AG04450 (cell line): ENCODE measurements at places on chromosomes 2 and 18.

DNA sequence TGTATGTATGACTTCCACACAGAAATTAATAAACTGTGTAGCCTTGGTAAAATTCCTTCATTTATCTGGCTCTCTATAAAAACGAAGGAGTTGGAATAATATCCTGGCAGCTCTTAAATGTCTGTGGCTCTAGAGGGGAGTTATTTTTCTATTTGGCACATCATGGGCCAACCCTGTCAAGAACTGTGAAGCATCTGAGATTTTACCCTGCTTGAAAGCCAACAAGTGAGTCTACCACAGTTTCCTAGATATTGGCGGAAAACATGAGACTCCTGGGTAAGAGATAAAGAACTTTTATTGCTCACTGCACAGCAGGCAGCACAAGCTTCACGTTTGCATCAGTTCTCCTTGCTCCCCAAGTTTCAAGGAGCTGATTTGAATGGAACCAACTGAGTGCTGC is 346.7 kb upstream of the CYRIA start:
- no peak for DNase-seq

- no peak for DNase-seq
Measured at GRCh38 chr2:159637988-159638501, 21.7 kb upstream of the BAZ2B start.

- DNase-seq = no peak
Measured at GRCh38 chr2:174048243-174048642, 83.1 kb upstream of the SP3 start.

GRCh38 chr2:237359894-237360780 is 53.8 kb downstream of the COL6A3 start:
- no peak for DNase-seq

DNA sequence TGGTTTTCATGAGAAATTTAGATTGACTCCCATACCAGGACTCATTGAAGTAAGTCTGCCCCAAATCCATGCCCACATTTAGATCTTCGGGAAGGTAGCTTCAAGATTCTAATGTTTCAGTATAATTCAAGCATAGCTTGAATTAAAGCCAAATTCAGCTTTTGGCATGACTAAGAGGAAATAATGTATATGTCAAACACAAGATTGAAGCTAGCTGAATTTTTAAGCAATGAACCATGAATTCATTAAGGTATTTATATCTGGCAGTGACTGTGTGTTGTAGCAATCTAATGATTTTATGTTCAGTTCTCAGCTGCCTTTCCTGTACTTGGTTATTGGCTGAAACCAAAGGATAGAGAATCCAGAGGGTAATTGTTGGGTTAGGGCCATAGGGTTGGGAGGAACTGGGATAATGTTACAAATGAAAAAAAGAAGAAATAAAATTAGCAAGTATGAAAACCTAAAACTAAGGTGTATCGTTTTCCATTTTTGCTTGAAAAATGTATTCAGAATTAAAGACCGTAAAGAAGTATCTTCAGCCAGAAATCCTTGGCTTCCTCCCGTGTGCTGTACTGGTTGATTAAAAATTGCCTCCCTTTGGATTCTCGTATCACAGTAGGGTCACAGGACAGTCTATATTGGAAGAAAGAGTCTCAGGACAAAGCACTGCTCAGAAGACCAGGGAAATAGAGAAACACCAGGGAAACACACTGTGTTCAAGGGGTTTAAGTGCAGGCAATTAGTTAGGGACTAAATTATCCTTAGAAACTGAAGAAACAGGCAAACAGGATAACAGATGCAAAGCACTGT is 119.0 kb upstream of the FN1 start:
- DNase-seq = no peak

DNA sequence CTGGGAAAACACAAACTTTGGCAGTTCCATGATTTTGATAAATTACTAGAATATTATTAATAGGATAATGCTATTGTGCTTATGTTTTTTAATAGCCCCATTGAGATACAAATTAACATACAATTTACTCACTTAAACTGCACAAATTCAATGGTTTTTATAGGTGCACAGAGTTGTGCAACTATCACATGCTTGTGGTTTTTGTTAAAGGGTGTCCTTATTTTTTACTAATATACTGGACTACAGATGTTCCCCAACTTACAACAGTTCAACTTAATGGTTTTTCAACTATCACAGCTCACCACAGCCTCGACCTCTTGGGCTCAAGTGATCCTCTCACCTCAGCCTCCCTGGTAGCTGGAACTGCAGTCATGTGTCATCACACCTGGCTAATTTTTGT is 76.6 kb downstream of the OSBPL1A start:
- no peak for DNase-seq

DNA sequence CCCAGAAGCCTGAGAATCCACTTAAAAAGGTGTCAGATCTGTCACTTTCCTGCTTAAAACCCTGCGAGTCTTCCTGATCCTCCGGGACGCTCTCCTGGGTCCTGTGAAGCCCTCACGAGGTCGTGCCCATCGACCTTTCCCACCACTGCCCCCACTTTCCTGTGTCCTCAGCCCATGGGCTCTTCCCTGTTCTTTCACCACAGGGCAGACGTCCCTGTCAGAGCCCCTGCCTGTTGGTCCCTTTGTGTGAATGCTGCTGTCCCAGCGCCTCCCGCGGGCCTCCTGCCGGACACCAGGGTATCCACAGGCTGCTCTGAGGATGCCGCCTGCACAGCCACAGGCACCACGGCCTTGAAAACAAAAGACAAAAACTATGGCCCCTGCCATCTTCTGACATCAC is 125.6 kb downstream of the TMEM18 start:
- DNase-seq = no peak

- no peak for DNase-seq
Measured at GRCh38 chr2:11798701-11799435, 52.4 kb downstream of the LPIN1 start.

- no peak for DNase-seq
Measured at GRCh38 chr2:224584785-224585210, 365 bp downstream of the CUL3 start.

- no peak for DNase-seq
Measured at GRCh38 chr2:173076581-173077345, 1.1 kb downstream of the MAP3K20 start.

DNA sequence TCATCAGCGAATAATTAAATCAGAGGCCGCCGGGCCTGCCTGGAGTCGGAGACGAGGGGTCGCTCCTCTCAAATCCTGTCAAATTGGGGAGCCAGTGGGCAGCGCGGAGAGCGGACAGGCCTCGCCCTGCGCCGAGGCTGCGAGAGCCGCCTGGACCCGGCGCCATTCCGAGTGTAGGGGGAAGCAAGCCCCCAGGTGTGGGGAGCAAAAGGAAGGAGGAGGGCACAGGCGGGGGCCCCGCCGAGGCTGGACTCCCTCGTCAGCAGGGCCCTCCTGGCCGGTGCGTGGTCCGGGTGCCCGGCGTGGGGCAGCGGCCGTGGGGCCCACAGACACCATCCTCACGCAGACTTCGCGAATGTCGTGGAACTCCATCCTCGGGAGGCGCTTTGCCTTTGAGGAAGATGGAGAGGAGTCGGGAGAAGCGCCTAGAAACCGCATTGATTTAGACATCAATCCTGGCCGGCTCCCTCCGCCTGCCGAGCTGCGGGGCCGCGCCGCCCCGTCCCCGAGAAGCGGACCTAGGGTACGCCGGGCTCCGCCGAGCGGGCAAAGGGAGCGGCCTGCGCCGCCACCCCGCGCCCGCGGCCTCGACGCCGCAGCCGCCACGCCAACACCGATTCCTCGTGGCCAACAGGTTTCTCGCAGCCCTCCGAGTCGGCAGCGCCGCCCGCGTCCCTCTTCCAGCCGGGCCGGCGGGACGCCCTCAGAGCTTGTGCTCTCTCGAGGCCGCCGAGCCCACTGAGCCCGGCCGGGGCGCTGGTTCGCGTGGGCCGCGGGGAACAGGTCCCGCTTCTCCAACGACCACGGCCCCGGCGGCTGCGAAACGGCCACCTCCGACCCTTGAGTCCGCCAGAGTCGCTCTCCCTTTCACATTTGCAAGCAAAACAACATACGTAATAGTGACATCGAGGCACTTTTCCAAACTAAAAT is 6.7 kb upstream of the ONECUT2 start:
- DNase-seq = no peak

- DNase-seq = no peak
Measured at GRCh38 chr18:70452501-70452900, 163.7 kb downstream of the SOCS6 start.

- DNase-seq = no peak
Measured at GRCh38 chr2:28350791-28351285, 41.8 kb upstream of the FOSL2 start.

DNA sequence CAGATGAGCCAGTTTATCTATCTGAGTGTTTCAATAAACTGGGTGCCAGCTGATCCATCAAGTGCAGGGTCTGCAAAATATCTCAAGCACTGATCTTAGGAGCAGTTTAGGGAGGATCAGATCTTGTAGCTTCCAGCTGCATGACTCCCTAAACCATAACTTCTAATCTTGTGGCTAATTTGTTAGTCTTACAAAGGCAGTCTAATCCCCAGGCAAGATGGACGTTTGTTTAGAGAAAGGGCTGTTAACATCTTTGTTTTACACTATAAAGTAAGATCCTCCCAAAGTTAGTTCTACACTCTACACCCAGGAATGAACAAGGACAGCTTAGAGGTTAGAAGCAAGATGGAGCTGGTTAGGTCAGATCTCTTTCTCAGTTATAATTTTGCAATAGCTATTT is 28.7 kb upstream of the HNMT start:
- DNase-seq = no peak

DNA sequence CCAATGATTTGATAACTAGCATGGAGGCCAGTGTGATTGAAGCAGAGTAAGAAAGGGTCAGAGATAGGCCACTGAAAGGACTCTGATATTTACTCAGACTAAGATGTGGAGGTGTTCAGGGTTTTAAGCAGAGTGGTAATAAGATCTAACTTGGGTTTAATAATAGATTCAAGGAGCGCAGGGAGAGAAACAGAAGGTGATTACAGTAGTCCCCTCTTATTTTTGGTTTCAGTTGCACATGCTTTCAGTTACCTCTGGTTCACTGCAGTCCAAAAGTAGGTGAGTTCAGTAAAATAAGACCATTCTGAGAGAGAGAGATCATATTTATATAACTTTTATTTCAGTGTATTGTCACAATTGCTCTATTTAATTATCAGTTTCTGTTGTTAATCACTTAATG is 13.5 kb upstream of the GALNT13 start:
- no peak for DNase-seq

DNA sequence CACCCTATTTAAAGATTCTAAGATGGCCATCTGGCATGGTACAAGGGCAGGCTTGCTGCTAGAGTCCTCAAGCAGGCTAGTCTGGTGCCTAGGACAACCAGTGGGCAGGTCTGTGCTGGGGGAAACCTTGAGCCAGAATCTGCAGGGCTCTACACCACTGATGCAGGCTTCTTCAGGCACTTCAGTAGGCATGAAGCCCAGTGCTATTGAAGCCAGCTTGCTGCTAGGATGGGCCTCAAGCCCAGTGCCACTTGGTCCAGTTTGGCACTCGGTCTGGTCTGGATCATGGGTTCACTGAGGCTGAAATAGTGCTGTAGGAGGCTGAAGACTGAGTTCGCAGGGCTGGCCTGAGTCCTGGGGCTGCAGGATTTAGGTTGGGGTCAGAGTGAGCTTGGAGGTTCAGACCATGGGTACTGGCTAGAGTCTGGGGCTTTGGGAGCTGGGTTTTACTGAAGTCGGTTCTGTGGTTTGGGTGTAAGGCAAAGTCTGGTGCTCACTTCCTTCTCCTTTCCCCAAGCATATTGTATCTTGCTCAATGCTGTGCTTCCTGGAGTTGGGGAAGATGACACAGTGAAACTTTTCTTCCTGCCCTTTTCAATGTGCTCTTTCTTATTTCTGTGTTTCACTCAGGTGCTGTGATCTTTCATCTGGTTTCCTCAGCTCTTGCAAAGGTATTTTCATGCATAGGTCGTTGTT is 41.2 kb downstream of the SP100 start:
- DNase-seq = no peak
